ENCODE measurements at places on chromosomes 1 and 21.

DNA sequence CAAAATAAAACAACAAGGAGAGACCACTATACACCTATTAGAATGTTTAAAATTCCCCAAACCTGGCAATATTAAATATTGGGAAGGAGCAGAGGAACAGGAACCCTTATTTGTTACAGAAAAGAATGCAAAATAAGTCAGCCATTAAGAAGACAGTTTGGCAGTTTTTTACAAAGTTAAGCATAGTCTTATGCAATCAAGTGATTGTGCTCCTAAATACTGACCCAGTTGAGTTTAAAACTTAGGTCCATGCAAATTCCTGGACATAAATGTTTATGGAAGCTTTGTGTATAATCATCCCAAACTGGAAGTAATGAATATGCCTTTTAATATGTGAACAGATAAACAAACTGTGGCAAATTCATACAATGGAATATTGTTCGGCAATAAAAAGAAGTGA lies 72.9 kb upstream of the RGS4 start:
- DNase-seq = no peak

GRCh38 chr1:13513063-13513894 lies 524 bp downstream of the LRRC38 start:
- no peak for DNase-seq

GRCh38 chr21:46474382-46474781 lies 15.7 kb downstream of the DIP2A start:
- no peak for DNase-seq

DNA sequence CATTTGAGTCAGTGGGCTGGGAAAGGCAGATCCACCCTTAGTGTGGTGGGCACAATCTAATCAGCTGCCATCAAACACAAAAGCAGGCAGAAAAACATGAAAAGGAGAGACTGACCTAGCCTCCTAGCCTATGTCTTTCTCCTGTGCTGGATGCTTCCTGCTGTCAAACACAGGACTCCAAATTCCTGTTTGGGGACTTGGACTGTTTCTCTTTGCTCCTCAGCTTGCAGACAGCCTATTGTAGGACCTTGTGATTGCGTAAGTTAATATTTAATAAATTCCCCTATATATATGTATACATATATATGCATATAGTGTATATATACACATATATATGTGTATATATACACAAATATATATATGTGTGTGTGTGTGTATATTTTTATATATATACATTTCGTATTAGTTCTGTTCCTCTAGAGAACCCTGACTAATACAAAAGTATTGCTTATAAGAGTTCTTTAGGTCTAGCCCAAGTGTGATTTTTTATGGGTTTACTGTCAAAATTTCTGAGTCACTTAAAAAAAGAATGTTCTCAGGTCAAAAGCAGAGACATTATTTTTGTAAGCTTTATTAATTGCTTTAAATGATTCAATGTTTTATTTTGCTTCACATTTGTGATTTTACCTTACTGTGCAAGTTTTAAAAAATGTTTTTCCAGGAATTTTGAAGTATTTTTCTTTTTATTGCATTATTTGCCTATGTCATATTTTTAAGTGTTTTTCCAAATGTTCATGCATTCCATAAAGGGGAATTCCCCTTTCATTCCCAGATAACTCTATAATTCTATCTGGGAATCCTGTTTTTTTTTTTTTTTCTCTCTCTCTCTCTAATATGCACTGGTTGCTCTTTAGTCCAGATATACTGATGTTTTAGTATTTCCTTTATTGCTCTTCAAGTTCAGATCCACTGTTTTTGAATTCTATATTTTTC lies 92.1 kb upstream of the ADAMTS5 start:
- no peak for DNase-seq

Data from right renal cortex interstitium (tissue), 3 donors.